Activated T-helper 1 cell treated with anti-CD3 and anti-CD28 coated beads, Interleukin-12 subunit alpha, Interleukin-12 subunit beta, Interleukin-2, Interleukin-4 antibody, amounts not matched to agents 30 ng/mL and 10 ng/mL and 1 ng/mL, durations not matched to agents 14 hours and 24 hours and 36 hours (primary cell): ENCODE measurements at places on chromosomes 7 and 10. TPM values are rescaled to one million over a fixed set of nuclear protein-coding genes. Genes with fewer than 3 reads are reported as not detected.
A peak's percentile ranks its signal among the peaks of the same experiment; 100 is the strongest.

GRCh38 chr10:6465854-6466601 lies 114.0 kb downstream of the PRKCQ start:
- DNase-seq, result no peak

DNA sequence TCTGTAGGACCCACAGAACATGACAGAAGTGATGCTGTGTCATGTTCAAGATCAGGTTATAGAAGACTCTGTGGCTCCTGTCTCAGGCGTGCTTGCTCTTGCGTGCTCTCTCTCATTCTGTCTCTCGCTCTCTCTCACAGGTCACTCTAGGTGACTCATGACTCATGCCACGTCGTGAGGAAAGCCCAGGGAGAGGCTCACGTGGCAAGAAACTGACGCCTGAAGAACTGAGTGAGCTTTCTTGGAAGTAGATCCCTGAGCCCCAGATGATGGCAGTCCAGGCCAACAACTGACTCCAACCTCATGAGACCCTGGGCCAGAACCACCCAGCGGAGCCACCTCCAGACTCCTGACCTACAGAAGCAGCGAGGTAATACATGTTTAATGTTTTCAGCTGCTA lies 103.3 kb downstream of the DNMBP start:
- no peak for DNase-seq

DNA sequence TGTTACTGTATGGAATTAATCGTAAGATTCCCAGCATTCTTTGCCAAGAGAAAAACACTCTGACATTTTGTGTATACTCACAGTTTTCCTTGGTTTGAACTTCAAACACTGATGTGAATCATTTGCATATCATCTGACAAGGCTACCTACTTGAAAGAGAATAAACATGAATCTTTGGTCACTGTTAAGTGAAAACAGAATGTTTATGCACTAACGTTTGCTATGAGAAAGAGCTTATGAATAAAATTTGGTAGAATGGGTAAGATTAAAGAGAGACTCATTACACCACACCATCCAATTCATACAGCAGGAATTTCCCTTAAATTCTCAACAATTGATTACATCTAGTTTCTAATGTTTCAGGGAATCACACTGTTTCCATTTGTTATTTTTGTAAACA lies 46.6 kb downstream of the MACC1 start:
- no peak for DNase-seq

GRCh38 chr7:41818765-41819398 lies 116.0 kb upstream of the INHBA start:
- DNase-seq, result no peak

DNA sequence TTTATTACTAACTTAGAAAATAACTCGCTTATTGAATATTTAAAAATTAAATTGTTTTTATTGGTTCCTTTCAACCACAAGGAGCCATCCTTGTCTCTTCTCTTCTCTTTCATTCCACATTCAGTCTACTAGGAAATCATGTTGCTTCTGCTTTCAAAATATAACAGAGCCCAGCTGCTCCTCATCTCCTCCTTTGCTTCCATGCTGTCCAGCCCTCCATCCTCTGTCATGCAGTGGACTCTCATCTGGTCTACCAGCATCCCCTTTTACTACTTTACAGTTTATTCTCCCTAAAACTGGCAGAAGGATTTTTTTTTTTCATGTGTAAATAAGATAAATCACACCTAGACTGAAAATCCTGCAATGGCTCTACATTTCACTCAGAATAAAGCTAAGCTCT lies 198.2 kb upstream of the CSTF2T start:
- DNase-seq, result no peak

DNA sequence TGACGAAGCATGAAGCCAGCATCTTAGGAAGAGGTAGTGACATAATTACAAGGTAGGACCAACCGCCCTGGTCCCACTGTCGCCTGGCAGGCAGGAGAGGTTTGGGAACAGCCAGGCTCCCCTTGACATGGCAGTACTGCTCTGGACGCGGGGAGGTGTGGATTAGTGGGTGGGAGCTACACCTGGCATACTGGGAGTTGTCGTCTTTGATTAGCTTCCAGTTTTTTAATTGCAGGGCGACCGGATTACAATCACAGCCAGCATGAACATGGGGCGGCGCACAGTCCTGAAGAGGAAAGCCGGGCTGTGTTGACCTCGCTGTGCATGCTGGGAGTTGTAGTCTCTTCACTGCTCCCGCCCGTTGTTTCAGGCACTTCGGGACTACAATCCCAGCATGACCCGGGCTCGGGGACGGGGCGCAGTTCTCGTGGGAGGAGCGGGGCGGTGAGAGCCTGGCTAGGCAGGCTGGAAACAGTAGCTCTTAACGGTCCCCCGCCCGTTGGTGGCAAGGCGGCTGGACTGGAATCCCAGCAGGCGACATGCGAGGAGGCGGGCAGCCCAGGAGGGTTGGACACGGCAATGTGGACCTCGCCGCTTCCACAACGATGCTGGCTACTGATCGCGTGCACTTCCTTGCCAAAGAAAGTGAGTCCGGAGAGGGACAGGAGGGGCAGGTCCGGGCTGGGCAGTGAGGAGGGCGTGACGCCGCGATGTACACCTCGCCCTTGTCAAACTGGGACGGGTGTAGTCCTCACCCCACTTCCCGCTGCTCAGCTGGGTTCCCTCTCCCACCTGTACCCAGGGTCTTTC lies 98.0 kb upstream of the ZNF722 start:
- peak; percentile 62 for DNase-seq

DNA sequence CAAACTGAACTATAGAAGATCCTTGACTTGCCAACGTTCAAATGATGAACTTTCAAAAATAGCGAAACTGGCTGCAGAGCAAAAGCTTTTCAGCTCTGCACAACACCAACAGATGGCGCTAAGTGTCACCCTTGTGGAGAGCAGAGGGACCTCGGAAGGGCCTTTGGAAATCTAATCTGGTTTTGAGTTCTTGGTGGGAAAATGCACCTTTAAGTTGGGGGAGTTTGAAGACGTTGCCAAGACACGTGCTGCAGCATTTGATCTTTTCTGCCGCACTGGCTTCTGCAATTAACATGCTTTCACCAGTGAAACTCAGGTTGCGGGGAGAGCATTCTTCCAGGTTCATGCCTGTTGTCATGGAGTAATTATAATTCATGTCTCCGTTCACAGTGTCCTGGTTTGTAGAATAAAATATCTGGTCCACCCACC lies 26.3 kb upstream of the WDR11 start:
- DNase-seq, result no peak

- no peak for DNase-seq
Measured at GRCh38 chr7:100367676-100368613, 5.3 kb upstream of the PILRA start.

AGR3 gene
- not detected in 2 replicates for total RNA-seq

NOS3 gene
- total RNA-seq, result 12.2 and 12.8 TPM in 2 replicates

MRPS24 gene
- total RNA-seq, result 118 and 125 TPM in 2 replicates

HOXA5 gene
- not detected in 2 replicates for total RNA-seq
